ENCODE measurements at places on chromosomes 13 and 19. TPM values are rescaled to one million over a fixed set of nuclear protein-coding genes. Genes with fewer than 3 reads are reported as not detected.
A peak's percentile ranks its signal among the peaks of the same experiment; 100 is the strongest.

DNA sequence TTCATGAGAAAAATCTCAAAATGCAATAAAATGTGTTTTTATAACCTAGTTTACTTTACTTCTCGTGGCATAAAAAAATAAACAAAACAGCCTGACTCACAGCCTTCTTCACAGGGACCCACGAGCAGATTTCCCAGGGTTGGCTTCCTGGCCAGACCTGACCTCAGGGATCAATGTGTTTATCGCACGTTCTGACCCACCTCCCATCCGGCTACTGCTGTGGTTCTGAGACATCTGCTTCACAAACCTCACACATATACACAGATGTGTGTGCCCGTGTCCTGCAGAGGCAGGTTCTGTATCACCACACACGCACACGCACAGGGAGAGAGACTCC is 118.3 kb downstream of the COL4A2 start:
- H3K27ac ChIP-seq, result no peak overlapping the region
- H3K36me3 ChIP-seq, result no peaks in the 10 kb centered on the region
- no peak overlapping the region for H3K4me3 ChIP-seq
- H3K27me3 ChIP-seq, result peaks cover 65% of the 10 kb centered on the region
- DNase-seq, result no peak

GRCh38 chr13:95470574-95471366 is 81.8 kb upstream of the CLDN10 start:
- no peak overlapping the region for H3K27ac ChIP-seq
- H3K36me3 ChIP-seq, result no peaks in the 10 kb centered on the region
- DNase-seq, result no peak

DNA sequence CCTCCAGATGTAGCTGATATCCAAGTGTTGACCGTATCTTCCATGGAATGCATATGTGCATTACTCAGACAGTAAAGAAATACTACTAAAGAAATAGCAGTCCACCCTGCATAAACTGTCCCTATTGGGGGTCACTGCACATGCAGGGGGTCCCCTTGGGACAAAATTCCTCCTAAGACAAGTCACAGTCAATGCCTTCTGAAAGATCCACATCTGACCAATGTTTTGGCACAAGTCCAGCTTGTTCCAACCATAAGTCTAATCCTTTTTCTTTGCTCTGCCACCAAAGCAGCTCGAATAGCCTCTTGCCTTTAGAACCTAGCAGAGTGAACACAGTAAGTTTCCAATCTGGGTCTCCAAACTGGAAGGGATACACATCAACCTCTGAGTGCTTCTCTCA is 87.9 kb downstream of the DIAPH3 start:
- no peak for DNase-seq
- no peaks in the 10 kb centered on the region for H3K27me3 ChIP-seq
- H3K4me1 ChIP-seq, result no peaks in the 10 kb centered on the region
- H3K27ac ChIP-seq, result no peak overlapping the region

- H3K27ac ChIP-seq, result peak overlapping the region; percentile 97
- peaks cover 86% of the 10 kb centered on the region for H3K4me1 ChIP-seq
- H3K27me3 ChIP-seq, result no peaks in the 10 kb centered on the region
- no peak for DNase-seq
- H3K36me3 ChIP-seq, result peaks cover 19% of the 10 kb centered on the region
These were observed 32.5 kb upstream of the C1QTNF9 start for GRCh38 chr13:24276861-24277260.

- H3K27me3 ChIP-seq, result no peaks in the 10 kb centered on the region
- H3K4me3 ChIP-seq, result no peak overlapping the region
- H3K4me1 ChIP-seq, result peaks cover 13% of the 10 kb centered on the region
- H3K27ac ChIP-seq, result no peak overlapping the region
These were observed 17.2 kb downstream of the SAFB2 start for GRCh38 chr19:5605362-5605761.

DNA sequence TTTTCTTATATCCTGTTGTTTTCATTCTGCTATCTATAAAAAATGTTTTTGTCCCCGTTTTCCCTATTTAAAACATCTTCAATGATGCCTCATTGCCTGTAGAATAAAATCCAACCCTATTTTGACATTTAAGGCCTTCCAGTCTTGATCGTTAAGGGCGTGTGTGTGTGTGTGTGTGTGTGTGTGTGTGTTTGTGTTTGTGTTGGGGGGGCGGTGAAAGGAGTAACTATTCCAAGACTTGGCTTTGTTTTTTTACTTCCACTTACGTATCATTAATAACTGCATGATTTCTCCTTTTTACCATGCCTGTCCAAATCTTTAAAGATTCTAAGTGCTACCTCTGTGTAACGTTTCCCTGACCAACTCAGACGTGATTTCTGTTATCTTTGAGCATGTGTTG is 784 bp downstream of the PIBF1 start:
- peak overlapping the region; percentile 99 for H3K4me3 ChIP-seq
- peaks cover 27% of the 10 kb centered on the region for H3K36me3 ChIP-seq
- peak overlapping the region; percentile 100 for H3K27ac ChIP-seq
- no peaks in the 10 kb centered on the region for H3K27me3 ChIP-seq
- peaks cover 48% of the 10 kb centered on the region for H3K4me1 ChIP-seq

- no peak overlapping the region for H3K27ac ChIP-seq
- H3K27me3 ChIP-seq, result peaks cover 3% of the 10 kb centered on the region
- H3K36me3 ChIP-seq, result no peaks in the 10 kb centered on the region
- H3K4me1 ChIP-seq, result peaks cover 24% of the 10 kb centered on the region
- peak; percentile 25 for DNase-seq
- no peak overlapping the region for H3K4me3 ChIP-seq
These were observed 23.2 kb downstream of the RFX2 start for GRCh38 chr19:6087074-6087571.

DNA sequence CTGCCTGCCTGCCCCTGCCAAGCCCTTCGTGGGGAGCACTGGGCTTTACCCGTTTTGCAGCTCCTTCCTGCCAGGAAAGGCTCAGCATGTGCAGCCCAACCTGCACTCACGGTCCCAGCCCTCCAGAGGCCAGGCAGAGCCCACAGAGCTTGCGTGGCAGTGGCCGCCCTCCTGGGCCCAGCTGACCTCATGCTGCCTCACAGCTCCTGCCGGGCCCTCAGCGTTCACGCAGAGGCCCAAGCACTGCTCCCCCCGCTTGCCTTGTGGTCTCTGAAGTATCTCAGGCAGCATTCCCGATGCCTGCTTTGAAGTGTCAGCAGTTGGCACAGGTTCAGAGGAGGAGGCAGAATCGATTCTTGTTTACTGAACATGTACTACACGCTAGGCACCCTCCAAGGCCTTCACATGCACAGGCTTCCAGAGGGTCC is 32.5 kb downstream of the CAPN12 start:
- no peaks in the 10 kb centered on the region for H3K27me3 ChIP-seq
- peaks cover 34% of the 10 kb centered on the region for H3K36me3 ChIP-seq
- DNase-seq, result no peak
- H3K27ac ChIP-seq, result no peak overlapping the region
- no peaks in the 10 kb centered on the region for H3K4me1 ChIP-seq
- no peak overlapping the region for H3K4me3 ChIP-seq

DNA sequence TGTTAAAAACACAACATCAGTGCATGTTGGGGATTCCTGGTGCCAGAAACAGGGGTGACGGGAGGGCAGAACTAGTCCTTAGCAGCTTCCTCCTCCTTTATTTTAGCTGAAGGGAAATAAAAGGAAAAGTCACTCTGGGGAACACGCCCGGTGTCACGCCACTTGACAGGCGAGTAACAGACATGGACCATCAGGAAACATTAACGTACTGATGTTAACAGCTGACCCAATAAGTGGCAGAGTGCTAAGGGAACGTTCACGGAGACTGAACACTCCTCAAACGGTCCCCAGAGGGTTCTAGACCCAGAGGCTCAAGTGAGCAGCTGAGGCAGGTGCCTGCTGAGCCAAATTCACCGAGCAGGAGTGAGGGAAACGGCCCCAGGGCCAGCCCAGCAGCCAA is 13.9 kb upstream of the EIF3G start:
- H3K27me3 ChIP-seq, result no peaks in the 10 kb centered on the region
- H3K36me3 ChIP-seq, result peaks cover 29% of the 10 kb centered on the region
- H3K4me1 ChIP-seq, result no peaks in the 10 kb centered on the region

GRCh38 chr19:45492137-45492626 is 4.7 kb downstream of the RTN2 start:
- DNase-seq, result no peak
- H3K4me1 ChIP-seq, result peaks cover 15% of the 10 kb centered on the region
- H3K27ac ChIP-seq, result no peak overlapping the region
- H3K4me3 ChIP-seq, result no peak overlapping the region
- no peaks in the 10 kb centered on the region for H3K36me3 ChIP-seq

GRCh38 chr19:11041966-11042627 is 47.2 kb upstream of the LDLR start:
- H3K4me3 ChIP-seq, result no peak overlapping the region
- peaks cover 25% of the 10 kb centered on the region for H3K36me3 ChIP-seq
- no peaks in the 10 kb centered on the region for H3K27me3 ChIP-seq

DNA sequence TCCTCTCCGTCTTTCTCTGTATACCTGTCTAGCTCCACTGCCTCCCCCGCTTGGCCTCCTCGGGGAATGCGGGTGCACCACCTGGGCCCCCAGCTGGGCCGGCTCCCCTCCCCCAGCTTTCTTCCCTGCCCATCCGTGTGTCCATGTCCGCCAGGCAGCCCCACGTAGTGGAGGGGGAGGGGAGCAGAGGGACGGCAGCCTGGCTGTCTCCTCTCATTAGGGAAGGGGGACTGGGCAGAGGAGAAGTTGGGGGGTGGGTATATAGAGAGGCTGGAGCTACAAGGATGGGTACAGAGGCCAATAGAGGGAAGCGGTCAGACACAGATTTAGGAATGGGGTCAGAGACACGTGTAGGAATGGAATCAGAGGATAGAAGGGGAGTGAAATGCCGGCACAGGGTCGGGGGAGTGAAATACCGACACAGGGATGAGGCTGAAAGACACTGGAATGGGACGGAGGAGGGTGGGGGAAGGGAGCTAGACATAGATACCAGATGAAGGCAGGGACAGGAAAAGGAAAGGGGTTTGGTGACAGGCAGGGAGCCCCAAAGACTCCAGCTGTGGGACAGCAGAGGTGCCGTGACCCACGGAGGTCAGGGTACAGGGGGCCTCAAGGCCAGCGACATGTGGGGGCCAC is 2.8 kb downstream of the NECTIN2 start:
- H3K36me3 ChIP-seq, result no peaks in the 10 kb centered on the region
- H3K27me3 ChIP-seq, result peaks cover 11% of the 10 kb centered on the region
- no peak overlapping the region for H3K27ac ChIP-seq
- H3K4me3 ChIP-seq, result no peak overlapping the region
- DNase-seq, result no peak

- H3K27ac ChIP-seq, result no peak overlapping the region
- peaks cover 19% of the 10 kb centered on the region for H3K36me3 ChIP-seq
- DNase-seq, result no peak
- peaks cover 10% of the 10 kb centered on the region for H3K4me1 ChIP-seq
These were observed 179.7 kb downstream of the ABCC4 start for GRCh38 chr13:95121516-95121915.

DNA sequence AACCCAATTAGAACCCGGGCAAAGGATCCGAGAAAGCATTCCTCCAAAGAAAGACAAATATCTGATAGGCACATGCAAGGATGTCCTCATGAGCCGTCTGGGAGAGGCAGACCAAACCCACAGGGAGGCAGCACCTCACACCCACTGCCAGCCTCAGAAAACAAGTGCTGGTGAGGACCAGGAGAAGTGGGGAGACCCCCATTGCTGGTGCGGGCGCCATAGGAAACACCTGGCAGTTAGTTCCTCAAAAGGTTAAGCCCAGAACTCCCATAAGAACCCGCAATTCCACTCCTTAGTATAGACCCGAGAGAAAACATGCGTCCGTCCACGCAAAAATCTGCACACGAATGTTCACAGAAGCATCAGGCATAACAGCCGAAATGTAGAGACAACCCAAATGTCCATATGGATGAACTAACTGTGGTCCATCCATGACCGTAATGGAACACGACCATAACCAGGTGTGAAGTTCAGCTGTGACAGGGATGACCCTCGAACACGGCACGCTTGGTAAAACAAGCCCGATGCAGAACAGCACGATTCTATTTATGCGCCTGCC is 7.9 kb downstream of the ZNF787 start:
- no peak overlapping the region for H3K4me3 ChIP-seq
- no peak for DNase-seq
- H3K4me1 ChIP-seq, result peaks cover 50% of the 10 kb centered on the region
- H3K27ac ChIP-seq, result no peak overlapping the region
- no peaks in the 10 kb centered on the region for H3K27me3 ChIP-seq

- no peaks in the 10 kb centered on the region for H3K27me3 ChIP-seq
- peaks cover 69% of the 10 kb centered on the region for H3K4me1 ChIP-seq
- H3K4me3 ChIP-seq, result peak overlapping the region; percentile 7
- DNase-seq, result no peak
- H3K36me3 ChIP-seq, result peaks cover 22% of the 10 kb centered on the region
These were observed 17.6 kb downstream of the PBX4 start for GRCh38 chr19:19600793-19601330.

DNA sequence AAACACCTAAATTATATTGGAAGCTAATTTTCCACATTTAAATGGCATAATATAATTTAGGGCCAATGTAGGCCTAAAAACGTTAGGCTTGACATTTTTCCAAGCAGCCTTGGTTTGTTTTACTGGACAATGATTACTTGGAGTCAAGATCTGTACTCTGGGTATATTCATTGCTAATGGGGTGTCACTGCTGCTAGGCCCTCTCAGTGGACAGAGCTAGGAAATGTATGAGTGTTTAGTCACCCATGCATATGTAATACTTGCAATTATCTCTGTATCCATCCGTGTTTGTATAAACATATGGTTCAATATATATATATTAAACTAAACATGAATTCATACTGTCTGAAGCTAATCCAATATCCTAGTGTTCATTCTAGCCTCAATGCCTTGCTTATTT is 598.1 kb downstream of the DCT start:
- no peak for DNase-seq
- no peaks in the 10 kb centered on the region for H3K4me1 ChIP-seq
- H3K27me3 ChIP-seq, result peaks cover 2% of the 10 kb centered on the region
- no peak overlapping the region for H3K27ac ChIP-seq
- no peaks in the 10 kb centered on the region for H3K36me3 ChIP-seq
- no peak overlapping the region for H3K4me3 ChIP-seq

C19orf67 gene
- not detected for total RNA-seq

CNOT3 gene
- 58.7 TPM for total RNA-seq

ADAMTSL5 gene
- 3.7 TPM for total RNA-seq

KIR2DL1 gene
- total RNA-seq, result not detected

PROZ gene
- total RNA-seq, result not detected

SPRED3 gene
- total RNA-seq, result 6.0 TPM

KLK3 gene
- not detected for total RNA-seq

ALOX5AP gene
- total RNA-seq, result 33.8 TPM

EBI3 gene
- total RNA-seq, result 11.0 TPM

PSG6 gene
- not detected for total RNA-seq

ZNF850 gene
- 6.7 TPM for total RNA-seq

PNMA8B gene
- 0.05 TPM for total RNA-seq

AKT2 gene
- 127 TPM for total RNA-seq

Measured in activated CD4-positive, alpha-beta memory T cell treated with anti-CD3 and anti-CD28 coated beads for 36 hours (primary cell).